ENCODE measurements at places on chromosomes 13 and 19. TPM values are rescaled to one million over a fixed set of nuclear protein-coding genes. Genes with fewer than 3 reads are reported as not detected.

The NCAN gene
- 135 TPM for total RNA-seq

The SHISA2 gene
- total RNA-seq: 20.8 TPM

The NUMBL gene
- 19.0 TPM for total RNA-seq

The LILRA1 gene
- total RNA-seq: 0.83 TPM

The ZNF724 gene
- total RNA-seq: 9.4 TPM

The LILRB3 gene
- 5.1 TPM for total RNA-seq

The ZNF566 gene
- 30.5 TPM for total RNA-seq

The TEX101 gene
- not detected for total RNA-seq

The ZNF561 gene
- 46.3 TPM for total RNA-seq

DNA sequence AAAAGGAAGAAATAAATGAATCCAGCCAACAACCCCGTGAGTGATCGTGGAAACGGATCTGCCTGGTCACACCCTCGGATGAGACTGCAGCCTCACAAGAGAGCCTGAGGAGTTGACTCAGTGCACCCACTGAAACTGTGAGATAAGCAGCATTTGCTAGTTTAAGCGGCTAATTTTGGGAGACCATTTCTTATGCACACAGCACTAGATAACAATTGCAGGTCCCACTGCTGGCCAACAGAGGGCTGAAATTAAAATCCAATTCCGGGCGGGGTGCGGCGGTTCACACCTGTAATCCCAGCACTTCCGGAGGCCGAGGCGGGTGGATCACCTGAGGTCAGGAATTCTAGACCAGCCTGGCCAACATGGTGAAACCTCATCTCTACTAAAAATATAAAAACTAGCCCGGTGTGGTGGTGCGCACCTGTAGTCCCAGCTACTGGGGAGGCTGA lies 3.6 kb downstream of the UQCR11 start:
- no peak for DNase-seq
- H3K36me3 ChIP-seq: peaks cover 68% of the 10 kb centered on the region
- H3K4me3 ChIP-seq: no peak overlapping the region
- no peaks in the 10 kb centered on the region for H3K27me3 ChIP-seq
- H3K27ac ChIP-seq: no peak overlapping the region

DNA sequence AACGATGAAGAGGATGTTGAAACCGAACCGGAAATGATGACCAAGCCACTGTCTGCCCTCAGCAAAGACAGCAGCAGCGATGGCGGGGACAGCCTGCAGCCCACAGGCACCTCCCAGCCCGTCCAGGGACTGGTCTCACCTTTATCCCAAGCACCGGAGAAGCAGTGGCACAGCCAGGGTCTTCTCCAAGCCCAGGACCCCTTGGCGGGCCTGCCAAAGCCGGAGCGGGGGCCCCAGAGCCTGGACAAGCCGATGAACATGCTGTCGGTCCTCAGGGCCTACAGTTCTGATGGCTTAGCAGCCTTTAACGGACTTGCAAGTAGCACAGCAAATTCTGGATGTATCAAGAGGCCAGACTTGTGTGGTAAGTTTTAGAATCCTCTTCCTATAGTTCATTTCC lies 177.0 kb downstream of the ZNF536 start:
- H3K27ac ChIP-seq: no peak overlapping the region
- no peaks in the 10 kb centered on the region for H3K4me1 ChIP-seq
- H3K27me3 ChIP-seq: no peaks in the 10 kb centered on the region
- DNase-seq: no peak
- H3K36me3 ChIP-seq: peaks cover 14% of the 10 kb centered on the region

DNA sequence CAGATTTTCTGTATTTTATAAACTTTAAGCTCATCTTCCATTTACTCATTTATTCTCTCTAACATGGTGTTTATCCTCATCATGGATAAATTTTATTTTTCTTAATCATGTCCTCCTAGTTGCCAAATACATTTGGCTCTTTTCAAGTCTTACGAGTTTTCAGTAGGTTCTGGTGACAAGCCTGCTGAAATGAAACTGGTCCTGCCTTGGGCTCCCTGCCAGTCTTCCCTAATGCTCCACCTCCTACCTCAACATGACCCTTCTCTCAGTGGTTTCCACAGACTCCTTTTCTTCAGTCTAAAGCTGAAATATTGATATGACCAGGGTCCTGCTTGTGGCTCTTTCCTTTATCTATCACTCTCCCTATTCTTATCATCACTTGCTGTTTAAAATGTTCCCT lies 81.2 kb downstream of the TRPC4 start:
- no peak overlapping the region for H3K4me3 ChIP-seq
- no peaks in the 10 kb centered on the region for H3K36me3 ChIP-seq
- no peaks in the 10 kb centered on the region for H3K4me1 ChIP-seq
- no peak for DNase-seq
- H3K27me3 ChIP-seq: no peaks in the 10 kb centered on the region

- H3K4me3 ChIP-seq: no peak overlapping the region
- H3K27ac ChIP-seq: no peak overlapping the region
- no peaks in the 10 kb centered on the region for H3K36me3 ChIP-seq
- DNase-seq: no peak
- H3K27me3 ChIP-seq: no peaks in the 10 kb centered on the region
Measured at GRCh38 chr19:4775627-4776152, 15.8 kb upstream of the FEM1A start.

DNA sequence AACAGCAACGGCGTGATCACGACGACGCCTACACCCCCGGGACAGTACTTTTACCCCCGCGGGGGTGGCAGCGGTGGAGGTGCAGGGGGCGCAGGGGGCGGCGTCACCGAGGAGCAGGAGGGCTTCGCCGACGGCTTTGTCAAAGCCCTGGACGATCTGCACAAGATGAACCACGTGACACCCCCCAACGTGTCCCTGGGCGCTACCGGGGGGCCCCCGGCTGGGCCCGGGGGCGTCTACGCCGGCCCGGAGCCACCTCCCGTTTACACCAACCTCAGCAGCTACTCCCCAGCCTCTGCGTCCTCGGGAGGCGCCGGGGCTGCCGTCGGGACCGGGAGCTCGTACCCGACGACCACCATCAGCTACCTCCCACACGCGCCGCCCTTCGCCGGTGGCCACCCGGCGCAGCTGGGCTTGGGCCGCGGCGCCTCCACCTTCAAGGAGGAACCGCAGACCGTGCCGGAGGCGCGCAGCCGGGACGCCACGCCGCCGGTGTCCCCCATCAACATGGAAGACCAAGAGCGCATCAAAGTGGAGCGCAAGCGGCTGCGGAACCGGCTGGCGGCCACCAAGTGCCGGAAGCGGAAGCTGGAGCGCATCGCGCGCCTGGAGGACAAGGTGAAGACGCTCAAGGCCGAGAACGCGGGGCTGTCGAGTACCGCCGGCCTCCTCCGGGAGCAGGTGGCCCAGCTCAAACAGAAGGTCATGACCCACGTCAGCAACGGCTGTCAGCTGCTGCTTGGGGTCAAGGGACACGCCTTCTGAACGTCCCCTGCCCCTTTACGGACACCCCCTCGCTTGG lies 966 bp downstream of the JUNB start:
- DNase-seq: no peak
- H3K36me3 ChIP-seq: peaks cover 5% of the 10 kb centered on the region
- H3K27me3 ChIP-seq: peaks cover 5% of the 10 kb centered on the region
- H3K4me3 ChIP-seq: peak overlapping the region; percentile 61

- H3K36me3 ChIP-seq: peaks cover 58% of the 10 kb centered on the region
- no peak for DNase-seq
- H3K4me3 ChIP-seq: no peak overlapping the region
- H3K27me3 ChIP-seq: no peaks in the 10 kb centered on the region
- H3K4me1 ChIP-seq: peaks cover 9% of the 10 kb centered on the region
Measured at GRCh38 chr13:112882555-112883024, 86.4 kb upstream of the MCF2L start.

GRCh38 chr19:15838351-15838750 lies 22.9 kb upstream of the OR10H1 start:
- DNase-seq: no peak
- no peak overlapping the region for H3K27ac ChIP-seq
- H3K27me3 ChIP-seq: no peaks in the 10 kb centered on the region
- no peaks in the 10 kb centered on the region for H3K36me3 ChIP-seq

GRCh38 chr13:113740661-113741060 lies 18.4 kb upstream of the TMEM255B start:
- H3K27me3 ChIP-seq: no peaks in the 10 kb centered on the region
- no peak overlapping the region for H3K4me3 ChIP-seq
- H3K4me1 ChIP-seq: peaks cover 17% of the 10 kb centered on the region
- H3K36me3 ChIP-seq: peaks cover 2% of the 10 kb centered on the region

- H3K27ac ChIP-seq: no peak overlapping the region
- DNase-seq: no peak
- H3K27me3 ChIP-seq: no peaks in the 10 kb centered on the region
- peaks cover 32% of the 10 kb centered on the region for H3K4me1 ChIP-seq
- H3K36me3 ChIP-seq: no peaks in the 10 kb centered on the region
- H3K4me3 ChIP-seq: no peak overlapping the region
Measured at GRCh38 chr19:19388568-19389555, 16.6 kb upstream of the GATAD2A start.

DNA sequence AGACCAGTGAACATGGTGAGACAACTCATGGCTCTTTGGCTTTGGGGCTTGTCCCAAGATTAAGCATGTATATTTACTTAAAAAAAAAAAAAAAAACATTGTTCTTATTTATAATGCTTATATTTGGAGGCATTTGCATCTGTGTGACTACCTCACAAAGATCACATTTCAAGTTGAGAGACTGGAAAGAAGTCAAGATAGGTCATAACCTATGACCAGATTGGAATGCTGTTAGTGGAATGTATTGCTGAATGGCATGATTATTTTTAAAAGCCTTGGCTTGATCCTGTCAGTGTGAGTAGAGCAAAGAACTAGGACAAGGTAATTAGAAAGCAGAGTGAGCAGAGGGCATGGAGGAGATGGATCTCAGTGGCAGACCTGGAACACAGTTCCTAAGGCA lies 214.6 kb downstream of the OXGR1 start:
- H3K36me3 ChIP-seq: no peaks in the 10 kb centered on the region
- DNase-seq: no peak
- H3K4me1 ChIP-seq: peaks cover 6% of the 10 kb centered on the region
- H3K27me3 ChIP-seq: no peaks in the 10 kb centered on the region

DNA sequence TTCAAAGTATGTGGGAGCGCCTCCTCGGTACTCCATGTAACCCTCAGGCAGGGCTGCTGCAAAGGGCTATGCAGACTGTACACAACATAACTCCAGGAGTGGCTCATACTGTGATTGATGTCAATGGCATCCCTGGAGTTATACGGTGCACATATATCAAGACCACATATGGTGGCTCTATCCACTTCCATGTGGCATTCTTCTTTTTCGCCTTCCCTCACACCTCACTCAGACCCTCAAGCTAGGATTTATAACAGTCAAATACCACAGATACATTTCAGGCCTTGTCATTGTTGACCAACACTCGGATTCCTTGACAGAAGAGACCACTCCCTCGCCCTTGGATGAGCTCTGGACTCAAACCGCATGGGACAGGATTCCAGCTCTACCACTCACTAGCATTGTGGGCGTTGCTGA lies 11.3 kb upstream of the UBL3 start:
- no peaks in the 10 kb centered on the region for H3K36me3 ChIP-seq
- no peak overlapping the region for H3K27ac ChIP-seq
- no peak for DNase-seq

- no peak overlapping the region for H3K27ac ChIP-seq
- no peaks in the 10 kb centered on the region for H3K27me3 ChIP-seq
- no peak overlapping the region for H3K4me3 ChIP-seq
- no peaks in the 10 kb centered on the region for H3K4me1 ChIP-seq
- H3K36me3 ChIP-seq: no peaks in the 10 kb centered on the region
- DNase-seq: no peak
Measured at GRCh38 chr13:111865046-111865445, 201.9 kb upstream of the SOX1 start.

DNA sequence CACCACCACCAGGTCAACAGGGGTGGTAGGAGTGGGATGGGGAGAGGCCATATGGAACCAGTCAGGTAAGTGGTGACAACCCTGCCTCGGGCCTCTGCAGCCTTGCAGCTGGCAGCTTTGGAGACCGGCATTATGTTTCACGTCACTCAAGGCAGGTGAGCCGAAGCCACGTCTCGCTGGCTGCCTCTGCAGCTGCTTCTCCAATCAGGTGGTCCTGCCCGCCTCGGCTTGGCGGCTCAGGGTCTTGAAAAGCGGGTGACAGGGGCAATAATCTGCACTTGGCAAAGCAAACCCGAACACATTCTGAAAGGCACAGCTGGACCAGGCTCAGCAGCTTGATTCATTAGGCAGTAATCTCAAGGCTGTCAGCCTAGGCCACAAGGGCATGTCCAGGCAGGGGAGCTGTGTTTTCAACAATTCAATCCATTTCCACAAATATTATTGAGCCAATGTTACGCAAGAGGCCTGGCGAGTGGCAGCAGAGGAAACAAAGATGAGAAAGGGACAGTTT lies 77.4 kb upstream of the PCDH8 start:
- H3K36me3 ChIP-seq: no peaks in the 10 kb centered on the region
- no peak overlapping the region for H3K4me3 ChIP-seq
- H3K27ac ChIP-seq: no peak overlapping the region
- DNase-seq: no peak
- no peaks in the 10 kb centered on the region for H3K27me3 ChIP-seq

- no peaks in the 10 kb centered on the region for H3K4me1 ChIP-seq
- H3K36me3 ChIP-seq: no peaks in the 10 kb centered on the region
- no peak overlapping the region for H3K27ac ChIP-seq
- no peaks in the 10 kb centered on the region for H3K27me3 ChIP-seq
Measured at GRCh38 chr13:90477216-90477615, 870.3 kb upstream of the MIR17HG start.

GRCh38 chr19:41531438-41532311 lies 44.3 kb upstream of the CEACAM21 start:
- peak overlapping the region; percentile 63 for H3K27ac ChIP-seq
- no peaks in the 10 kb centered on the region for H3K27me3 ChIP-seq
- no peak for DNase-seq
- H3K4me3 ChIP-seq: no peak overlapping the region
- no peaks in the 10 kb centered on the region for H3K4me1 ChIP-seq

DNA sequence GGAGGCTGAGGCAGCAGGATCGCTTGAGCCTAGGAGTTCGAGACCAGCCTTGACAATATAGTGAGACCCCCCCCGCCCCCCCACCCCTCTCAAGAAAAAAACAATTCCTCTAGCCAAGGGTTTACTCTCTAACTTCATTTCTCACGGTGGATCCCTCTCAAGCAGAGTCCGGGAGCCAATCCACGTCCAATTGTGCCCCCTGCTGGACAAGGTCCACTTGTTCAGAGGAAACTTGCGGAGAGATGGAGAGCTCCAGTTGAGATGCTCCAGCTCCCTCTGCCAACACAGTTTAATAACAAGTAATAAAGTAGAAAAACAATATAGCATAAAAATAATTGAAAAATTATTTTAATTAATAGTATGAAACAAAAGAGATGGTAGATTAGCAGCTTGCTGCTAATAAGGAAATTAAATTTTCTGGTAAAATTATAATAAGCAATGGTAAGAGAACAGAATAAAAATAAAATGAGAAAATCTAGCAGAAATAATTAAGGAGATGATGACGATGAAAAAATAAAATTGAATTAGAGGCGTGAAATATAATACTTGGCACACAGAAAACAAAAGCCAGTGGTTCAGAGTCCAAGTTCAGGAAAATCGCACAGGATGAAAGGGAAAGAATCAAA lies 14.5 kb upstream of the SIGLEC14 start:
- no peak overlapping the region for H3K4me3 ChIP-seq
- H3K27me3 ChIP-seq: peaks cover 13% of the 10 kb centered on the region
- H3K27ac ChIP-seq: no peak overlapping the region
- H3K36me3 ChIP-seq: no peaks in the 10 kb centered on the region
